DMS79 treated with DMSO at 0.1 percent for 48 hours (cell line): ENCODE measurements at places on chromosomes 12 and 14.

- no peak for DNase-seq
These were observed 46.7 kb downstream of the PTGER2 start for GRCh38 chr14:52360831-52361230.

DNA sequence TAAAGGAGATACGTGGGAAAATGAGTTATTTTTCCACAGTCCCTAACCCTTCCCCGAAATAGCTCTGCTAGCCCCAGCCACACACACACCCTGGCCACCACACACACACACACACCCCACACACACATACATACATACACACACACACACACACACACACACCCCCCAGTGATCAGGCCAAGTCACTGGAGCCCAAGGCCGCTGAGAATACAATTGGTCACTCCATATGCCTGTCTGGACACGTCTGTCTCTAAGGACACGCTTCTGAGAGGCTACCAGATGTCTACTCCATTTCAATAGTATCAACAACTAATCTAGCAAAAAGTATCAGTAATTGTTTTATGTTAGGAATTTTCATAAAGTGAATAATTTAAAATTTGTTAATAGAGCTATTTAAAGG, 13.0 kb upstream of the DIABLO start:
- no peak for DNase-seq

DNA sequence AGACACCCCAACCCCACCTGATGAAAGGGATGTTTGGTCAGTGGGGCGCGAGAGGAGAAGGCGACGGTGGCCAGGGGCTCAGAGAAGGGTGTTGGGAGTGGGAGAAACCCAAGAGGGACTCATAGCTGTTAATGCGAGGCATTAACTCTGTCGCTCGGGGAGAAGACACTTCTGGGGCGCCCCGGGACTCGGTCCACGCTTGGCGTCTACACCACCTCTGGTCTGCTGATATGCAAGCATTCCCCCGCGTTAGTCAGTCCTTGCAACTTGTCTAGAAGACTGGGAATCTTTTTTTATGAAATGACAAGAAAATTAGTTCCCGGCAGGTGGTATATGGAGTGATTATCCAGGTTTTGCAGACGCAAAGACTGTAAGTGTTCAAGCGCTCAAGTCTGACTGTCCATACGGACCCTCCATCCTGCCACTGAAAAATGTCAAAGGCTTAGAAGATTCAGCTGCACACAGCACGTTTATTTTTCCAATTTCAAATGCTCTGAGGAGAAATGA, 360 bp upstream of the SLC35F4 start:
- peak; percentile 40 for DNase-seq

DNA sequence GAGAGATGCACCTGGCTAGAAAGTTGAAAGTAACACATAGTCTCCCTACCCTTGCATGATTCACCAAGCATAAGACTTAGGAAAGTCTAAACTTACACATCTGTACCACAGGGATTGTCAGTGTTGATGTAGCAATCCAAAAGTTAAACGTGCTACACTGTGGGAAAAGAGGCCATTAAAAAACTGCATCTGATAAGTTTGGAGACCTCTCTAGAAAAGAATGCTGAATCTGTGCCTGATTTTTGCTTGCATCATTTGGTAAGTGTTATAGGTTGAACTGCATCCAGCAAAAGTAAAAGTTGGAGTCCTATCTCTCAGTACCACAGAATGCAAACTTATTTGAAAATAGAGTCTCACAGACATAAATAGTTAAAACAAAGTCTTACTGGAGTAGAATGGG, 126.6 kb downstream of the SLC6A15 start:
- DNase-seq, result no peak

DNA sequence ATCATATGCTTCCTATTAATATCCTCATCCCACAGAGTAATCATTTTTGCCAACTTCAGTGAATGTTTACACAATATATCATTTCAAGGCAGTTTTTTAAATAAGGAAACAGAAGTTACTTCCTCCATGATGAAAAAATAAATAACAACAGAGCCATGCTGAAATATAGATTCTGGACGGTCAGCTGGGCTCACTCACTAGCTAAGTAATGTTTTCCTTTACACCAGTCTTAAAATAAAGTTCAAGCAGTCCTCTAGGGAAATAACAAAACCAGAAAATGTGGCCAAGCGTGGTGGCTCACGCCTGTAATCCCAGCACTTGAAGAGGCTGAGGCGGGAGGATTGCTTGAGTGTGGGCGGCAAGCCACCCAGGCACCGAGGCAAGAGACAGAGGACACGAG, 28.7 kb downstream of the AICDA start:
- no peak for DNase-seq
